ENCODE measurements at places on chromosomes 5 and 9.
A peak's percentile ranks its signal among the peaks of the same experiment; 100 is the strongest.

GRCh38 chr9:16267281-16268066, 603.0 kb downstream of the BNC2 start:
- peak; percentile 42 for DNase-seq

- DNase-seq = no peak
Observed at GRCh38 chr5:145588113-145588512, 247.0 kb downstream of the PRELID2 start.

DNA sequence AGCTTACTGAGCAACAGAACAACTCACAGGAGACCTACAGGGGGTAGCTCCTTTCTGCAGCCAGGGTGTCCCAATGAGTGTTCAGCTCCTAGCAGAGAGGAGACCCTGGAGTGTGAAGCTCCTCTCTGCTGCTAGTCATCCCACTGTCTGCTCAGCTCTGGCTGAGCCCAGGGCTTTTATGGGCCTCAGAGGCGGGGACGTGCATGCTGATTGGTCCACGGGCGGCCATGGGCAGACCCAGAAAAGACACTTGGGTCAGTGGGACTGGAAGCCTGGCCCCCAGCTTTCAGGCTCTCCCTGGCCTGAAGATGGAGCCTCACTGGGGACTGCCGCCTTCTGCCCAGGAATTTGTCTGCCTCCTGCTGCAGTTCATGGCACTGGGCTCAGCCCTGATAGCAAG, 40.6 kb downstream of the TSPAN17 start:
- DNase-seq = no peak

DNA sequence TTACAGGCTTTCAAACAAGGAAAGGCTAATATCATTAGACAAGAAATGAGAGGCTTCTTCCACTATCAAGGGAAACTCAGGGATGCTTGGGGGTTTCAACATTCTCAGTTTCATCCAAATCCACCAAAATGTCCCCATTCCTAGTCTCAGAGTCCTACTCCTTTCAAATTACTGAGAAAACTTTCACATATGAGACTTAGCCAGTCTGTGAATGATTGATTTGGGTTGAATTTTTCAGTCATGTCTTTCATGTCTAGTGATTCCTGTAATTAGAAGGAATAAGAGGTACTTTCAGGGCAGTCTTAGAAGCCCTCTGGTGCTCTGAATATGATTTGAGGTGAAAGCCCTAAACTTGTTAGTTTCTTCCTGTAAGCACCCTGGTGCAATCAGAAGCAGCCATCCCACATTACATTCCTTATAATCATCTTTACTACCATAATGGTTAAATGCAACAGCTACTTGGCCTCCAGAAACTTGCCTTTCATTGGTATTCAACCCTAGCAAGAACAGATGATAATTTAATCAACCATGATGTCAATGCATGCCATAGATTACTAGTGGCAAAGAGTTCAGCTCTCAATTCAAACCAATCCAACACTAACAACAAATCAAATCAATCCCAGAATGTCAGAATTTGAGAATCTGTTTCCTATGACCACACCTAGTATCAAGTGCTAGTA, 50.7 kb upstream of the RIC1 start:
- DNase-seq = peak; percentile 58

- DNase-seq = no peak
Observed at GRCh38 chr5:67855523-67855922, 360.0 kb upstream of the PIK3R1 start.

GRCh38 chr5:88507261-88507660, 238.6 kb upstream of the TMEM161B start:
- DNase-seq = no peak

- no peak for DNase-seq
Observed at GRCh38 chr5:62985749-62986148, 407.1 kb downstream of the LRRC70 start.

GRCh38 chr9:69931340-69931739, 110.7 kb downstream of the CFAP95 start:
- no peak for DNase-seq

GRCh38 chr5:164300295-164300694, 794.9 kb downstream of the MAT2B start:
- no peak for DNase-seq

GRCh38 chr5:152568016-152568415, 162.9 kb upstream of the NMUR2 start:
- no peak for DNase-seq

DNA sequence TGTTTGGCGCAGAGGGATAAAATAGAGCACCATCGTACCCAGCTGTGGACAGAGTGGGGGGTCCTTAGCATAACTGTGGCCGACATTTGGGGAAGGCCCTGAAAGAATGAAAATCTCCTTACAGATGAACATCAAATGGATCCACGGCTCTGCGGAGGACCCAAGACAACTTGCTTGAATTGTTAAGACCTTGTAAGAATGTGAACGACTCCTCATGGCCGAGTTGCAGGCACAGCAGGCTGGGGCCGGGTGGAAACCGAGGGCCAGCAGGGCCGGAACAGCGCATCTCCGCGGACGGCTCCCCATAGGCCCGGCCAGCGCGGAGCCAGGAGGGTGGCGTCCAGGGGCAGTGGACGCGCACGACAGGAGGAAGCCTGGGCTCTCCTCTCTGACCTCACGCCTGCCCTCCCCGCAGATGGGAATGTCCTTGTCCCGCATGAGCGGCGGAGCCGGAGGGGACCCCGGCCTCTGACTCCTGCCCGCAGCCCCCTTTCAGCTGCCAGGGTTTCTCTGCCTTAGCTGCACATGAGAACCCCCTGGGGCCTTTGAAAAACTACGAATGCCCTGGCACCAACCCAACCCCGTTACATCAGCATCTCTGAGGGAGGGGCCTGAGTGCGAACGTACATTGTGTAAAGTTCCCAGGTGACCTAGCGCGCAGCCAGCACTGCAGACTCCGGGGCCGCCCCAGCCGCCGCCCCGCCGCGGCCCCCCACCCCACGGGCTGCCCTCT, 36.2 kb upstream of the PTCH1 start:
- no peak for DNase-seq

- no peak for DNase-seq
Observed at GRCh38 chr5:87560528-87560927, 147.8 kb upstream of the CCNH start.

DNA sequence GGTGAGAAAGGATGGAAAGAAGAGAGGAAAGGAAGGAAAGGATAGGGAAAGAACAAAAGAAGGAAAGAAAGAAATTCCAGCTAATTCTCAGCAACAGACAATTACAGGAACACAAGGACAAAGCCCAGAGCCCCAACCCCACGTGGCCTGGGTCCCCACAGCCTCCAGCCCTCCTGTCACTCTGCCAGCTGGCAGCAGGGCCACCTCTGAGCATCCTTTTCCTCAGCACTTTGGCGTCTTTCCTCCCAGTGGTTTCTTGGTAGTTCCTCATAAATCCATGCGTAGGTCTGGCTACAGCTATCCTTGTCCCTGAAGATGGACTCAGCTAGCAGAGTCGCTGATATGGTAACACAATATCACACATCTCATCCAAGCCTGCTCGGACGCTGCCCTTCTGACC, 28.3 kb downstream of the ADAMTS2 start:
- no peak for DNase-seq
